Tibial artery (tissue), 4 donors: ENCODE measurements at places on chromosomes 3 and 15.

GRCh38 chr15:77025083-77025901, 30.4 kb downstream of the PSTPIP1 start:
- H3K36me3 ChIP-seq, result no peaks in the 10 kb centered on the region
- no peak overlapping the region for H3K27ac ChIP-seq
- DNase-seq, result no peak
- H3K27me3 ChIP-seq, result no peaks in the 10 kb centered on the region

DNA sequence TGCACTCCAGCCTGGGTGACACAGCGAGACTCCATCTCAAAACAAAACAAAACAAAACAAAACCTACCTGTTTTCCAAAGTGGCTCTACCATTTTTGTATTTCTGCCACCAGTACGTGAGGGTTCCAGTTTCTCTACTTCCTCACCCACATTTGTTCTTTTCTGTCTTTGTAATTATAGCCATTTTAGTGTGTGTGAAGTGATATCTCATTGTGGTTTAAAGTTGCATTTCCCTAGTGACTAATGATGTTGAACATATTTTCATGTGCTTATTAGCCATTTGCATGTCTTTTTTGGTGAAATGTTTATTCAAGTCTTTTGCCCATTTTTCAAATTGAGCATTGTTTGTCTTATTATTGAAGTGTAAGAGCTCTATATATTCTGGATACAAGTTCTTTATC, 50.7 kb downstream of the TRA2B start:
- H3K27ac ChIP-seq, result no peak overlapping the region
- no peak overlapping the region for H3K4me3 ChIP-seq
- no peak for DNase-seq
- H3K4me1 ChIP-seq, result no peaks in the 10 kb centered on the region
- H3K36me3 ChIP-seq, result no peaks in the 10 kb centered on the region
- H3K27me3 ChIP-seq, result no peaks in the 10 kb centered on the region

DNA sequence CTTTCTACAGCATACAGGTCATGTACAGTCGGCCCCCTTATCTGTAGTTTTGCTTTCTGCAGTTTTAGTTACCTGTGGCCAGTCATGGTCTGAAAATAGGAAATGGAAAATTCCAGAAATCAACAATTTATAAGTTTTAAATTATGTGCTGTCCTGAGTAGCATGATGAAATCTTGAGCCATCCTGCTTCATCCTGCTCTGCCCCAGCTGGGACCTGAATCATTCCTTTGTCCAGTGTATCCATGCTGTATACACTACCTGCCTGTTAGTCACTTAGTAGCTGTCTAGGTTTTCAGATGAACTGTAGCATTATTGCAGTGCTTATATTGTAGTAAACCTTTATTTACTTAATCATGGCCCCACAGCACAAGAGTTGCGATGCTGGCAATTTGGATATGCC, 44.8 kb downstream of the AP4E1 start:
- H3K27me3 ChIP-seq, result no peaks in the 10 kb centered on the region
- no peaks in the 10 kb centered on the region for H3K4me1 ChIP-seq
- H3K36me3 ChIP-seq, result peaks cover 82% of the 10 kb centered on the region
- H3K4me3 ChIP-seq, result no peak overlapping the region
- no peak for DNase-seq

GRCh38 chr3:123755085-123755484, 129.0 kb downstream of the MYLK start:
- H3K27ac ChIP-seq, result no peak overlapping the region
- no peak overlapping the region for H3K4me3 ChIP-seq
- no peaks in the 10 kb centered on the region for H3K27me3 ChIP-seq
- H3K36me3 ChIP-seq, result no peaks in the 10 kb centered on the region
- DNase-seq, result no peak

GRCh38 chr15:58224068-58224467, 85.9 kb downstream of the AQP9 start:
- no peaks in the 10 kb centered on the region for H3K36me3 ChIP-seq
- DNase-seq, result no peak
- no peaks in the 10 kb centered on the region for H3K27me3 ChIP-seq
- H3K4me3 ChIP-seq, result no peak overlapping the region

DNA sequence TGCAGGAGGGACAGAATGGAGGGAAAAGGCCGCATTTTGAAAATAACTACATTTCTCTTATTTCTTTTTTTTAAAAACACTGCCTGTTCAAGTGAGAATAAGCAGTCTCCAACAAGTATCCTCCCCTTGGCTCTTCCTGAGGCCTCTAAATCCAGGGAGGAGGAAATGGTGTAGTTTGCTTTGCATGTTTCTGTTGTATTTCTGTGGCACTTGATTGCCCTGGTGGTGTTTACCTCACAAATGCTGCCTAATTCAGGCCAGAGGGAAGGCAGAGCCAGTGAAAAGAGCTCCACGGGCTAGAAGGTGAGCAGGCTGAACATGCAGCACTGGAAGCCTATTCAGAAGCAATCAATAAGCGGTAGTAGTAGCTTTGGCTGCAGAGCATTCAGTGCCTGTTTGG, 149.3 kb upstream of the ATP11B start:
- no peak overlapping the region for H3K4me3 ChIP-seq
- no peak overlapping the region for H3K27ac ChIP-seq
- no peaks in the 10 kb centered on the region for H3K4me1 ChIP-seq
- DNase-seq, result no peak

GRCh38 chr3:41717641-41718040, 244.3 kb downstream of the ULK4 start:
- no peak for DNase-seq
- H3K4me3 ChIP-seq, result no peak overlapping the region
- H3K4me1 ChIP-seq, result no peaks in the 10 kb centered on the region
- H3K27ac ChIP-seq, result no peak overlapping the region
- H3K36me3 ChIP-seq, result no peaks in the 10 kb centered on the region

DNA sequence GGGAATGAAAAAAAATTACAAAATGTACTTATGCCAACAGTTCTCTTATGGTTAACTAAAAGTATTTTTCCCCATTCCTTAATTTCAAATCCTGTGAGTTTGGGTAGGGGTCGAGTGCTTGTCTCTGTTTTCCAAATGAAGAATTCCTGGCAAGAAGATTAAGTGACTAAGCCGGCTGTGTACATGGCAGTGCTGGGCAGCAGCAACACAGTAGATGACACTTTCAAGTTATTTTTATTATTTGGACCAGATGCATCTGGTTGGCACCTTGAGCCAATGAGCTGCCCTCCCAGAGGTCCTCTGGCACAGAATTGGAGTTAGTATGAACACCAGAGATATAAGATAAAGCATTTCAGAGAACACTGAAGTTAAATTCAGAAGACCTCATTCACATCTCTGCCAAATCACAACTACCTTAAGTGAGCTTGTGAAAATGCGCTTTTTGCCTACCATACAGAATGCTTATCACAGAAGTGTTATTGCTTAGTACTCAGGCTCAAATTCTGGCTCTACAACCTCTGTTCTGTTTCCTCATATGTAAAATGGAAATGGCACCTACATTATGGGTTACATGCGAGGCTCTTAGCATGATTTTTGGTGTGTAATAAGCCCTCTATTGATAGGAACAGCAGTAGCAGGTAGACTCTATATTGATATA, 256.9 kb downstream of the UBE2E2 start:
- no peak for DNase-seq
- H3K27ac ChIP-seq, result no peak overlapping the region
- H3K4me3 ChIP-seq, result no peak overlapping the region
- H3K4me1 ChIP-seq, result no peaks in the 10 kb centered on the region
- H3K27me3 ChIP-seq, result no peaks in the 10 kb centered on the region

GRCh38 chr3:14511623-14512280, 28.4 kb downstream of the GRIP2 start:
- H3K27me3 ChIP-seq, result peaks cover 25% of the 10 kb centered on the region
- H3K27ac ChIP-seq, result no peak overlapping the region
- peak; percentile 50 for DNase-seq
- no peaks in the 10 kb centered on the region for H3K36me3 ChIP-seq
- H3K4me3 ChIP-seq, result no peak overlapping the region
- no peaks in the 10 kb centered on the region for H3K4me1 ChIP-seq

DNA sequence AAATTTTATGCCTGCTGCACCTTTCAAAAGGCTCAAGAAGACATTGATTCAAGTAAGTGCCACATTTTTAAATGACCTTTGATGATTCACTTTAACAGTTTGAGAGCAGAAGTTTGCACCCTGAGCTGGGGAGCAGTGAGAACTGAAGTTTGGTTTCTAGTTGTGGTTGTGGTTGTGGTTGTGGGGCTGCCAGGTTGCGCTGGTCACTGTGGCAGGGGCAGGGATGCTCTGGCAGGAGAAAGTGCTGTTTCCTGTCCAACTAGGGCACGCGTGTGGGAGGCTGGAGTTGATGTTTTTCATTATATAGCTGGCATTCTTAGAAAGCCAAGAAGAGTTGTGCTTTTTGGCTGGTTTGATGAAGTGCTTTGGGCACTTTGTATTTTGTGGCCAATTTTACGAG, 339.7 kb upstream of the NR2F2 start:
- no peak for DNase-seq
- H3K4me1 ChIP-seq, result no peaks in the 10 kb centered on the region
- H3K27ac ChIP-seq, result no peak overlapping the region

DNA sequence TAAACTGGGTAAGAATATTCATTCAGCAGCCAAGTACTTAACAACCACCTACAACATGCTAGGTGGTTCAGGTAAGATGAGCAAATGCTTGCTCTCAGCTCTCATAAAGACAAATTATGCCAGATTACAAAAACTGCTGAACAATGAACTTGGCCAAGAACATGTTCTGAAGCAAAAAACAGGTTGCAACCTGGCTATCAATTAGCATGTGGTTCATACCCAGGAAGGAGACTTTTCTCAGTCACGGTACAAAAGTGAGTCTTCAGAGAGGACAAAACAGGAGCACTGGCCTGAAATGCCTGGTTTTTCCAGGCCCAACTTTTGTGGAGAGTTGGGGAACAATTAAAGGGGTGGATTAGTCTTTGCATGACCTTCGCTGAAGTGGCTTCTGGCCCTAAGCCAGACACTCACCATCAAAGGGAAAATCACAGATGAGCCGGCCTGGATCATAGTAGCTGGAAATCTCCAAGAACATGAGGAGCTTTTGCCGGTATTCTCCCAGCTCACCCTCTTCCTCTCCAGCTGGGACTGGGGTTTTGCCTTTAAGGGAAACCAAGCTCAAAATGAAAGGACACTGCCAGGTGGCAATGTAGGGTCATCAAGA, 7.6 kb upstream of the PLA2G4F start:
- peaks cover 95% of the 10 kb centered on the region for H3K36me3 ChIP-seq
- no peaks in the 10 kb centered on the region for H3K4me1 ChIP-seq
- peak; percentile 35 for DNase-seq
- H3K27me3 ChIP-seq, result no peaks in the 10 kb centered on the region

DNA sequence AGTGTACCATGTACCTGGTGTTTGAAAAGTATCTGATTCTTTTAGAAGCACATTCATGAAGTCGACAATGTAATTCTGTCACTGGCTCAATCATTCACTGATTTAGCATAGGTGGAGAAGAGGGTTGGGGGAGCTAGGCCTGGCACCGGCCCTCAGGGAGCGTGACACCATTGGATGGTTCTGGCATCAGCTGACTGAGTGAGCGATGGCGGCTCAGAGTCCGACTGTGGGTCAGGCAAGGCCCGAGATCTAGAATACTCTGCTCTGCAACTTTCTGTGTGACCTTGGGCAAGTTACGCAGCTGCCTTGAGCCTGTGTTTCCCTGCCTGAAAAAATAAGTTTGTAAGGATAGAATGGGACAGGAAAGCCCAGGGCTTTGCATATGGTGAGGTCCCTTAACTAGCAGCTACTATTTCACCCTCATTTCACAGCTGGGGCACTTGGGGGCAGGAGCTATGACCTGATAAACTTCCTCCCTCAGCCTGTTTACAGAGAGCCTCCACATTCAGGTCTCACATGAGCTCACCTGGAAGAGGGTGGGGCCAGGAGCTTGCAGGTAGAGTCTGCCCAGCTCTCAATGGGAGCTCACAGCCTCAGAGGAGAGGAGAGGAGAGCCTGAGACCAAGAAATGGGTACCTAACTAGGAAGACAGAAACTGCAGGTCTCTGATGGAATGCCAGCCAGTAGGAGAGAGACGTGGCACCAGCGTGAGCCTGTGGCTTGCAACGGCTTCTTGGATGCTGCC, 153.7 kb upstream of the TLE3 start:
- H3K27ac ChIP-seq, result no peak overlapping the region
- no peak for DNase-seq
- no peaks in the 10 kb centered on the region for H3K36me3 ChIP-seq
- no peaks in the 10 kb centered on the region for H3K4me1 ChIP-seq

DNA sequence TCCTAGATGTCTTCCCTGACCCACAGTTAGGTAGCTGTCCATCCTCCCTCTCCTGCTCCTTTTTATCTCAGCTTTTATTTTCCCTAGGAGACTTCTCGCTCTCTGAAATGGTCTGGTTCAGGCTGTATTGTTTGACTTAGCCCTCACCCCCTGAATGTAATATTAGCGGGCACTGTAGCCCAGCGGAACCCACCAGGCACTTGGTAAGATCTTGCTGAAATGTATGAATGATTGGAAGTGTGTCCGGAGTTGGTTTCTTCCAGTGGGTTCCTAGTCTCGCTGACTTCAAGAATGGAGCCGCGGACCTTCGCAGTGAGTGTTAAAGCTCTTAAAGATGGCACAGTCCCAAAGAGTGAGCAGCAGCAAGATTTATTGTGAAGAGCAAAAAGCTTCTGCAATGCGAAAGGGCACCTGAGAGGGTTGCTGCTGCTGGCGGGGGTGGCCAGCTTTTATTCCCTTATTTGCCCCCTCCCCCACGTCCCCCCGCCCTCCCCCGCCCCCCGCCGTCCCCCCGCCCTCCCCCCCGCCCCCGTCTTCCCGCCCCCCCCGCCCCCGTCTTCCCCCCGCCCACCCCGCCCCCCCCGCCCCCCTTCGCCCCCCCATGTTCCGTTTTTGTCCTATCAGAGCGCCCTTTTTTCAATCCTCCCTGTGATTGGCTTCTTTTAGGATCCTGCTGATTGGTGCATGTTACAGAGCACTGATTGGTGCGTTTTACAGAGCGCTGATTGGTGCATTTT, 694 bp upstream of the EEFSEC start:
- no peak for DNase-seq
- H3K36me3 ChIP-seq, result peaks cover 10% of the 10 kb centered on the region
- H3K4me1 ChIP-seq, result no peaks in the 10 kb centered on the region

DNA sequence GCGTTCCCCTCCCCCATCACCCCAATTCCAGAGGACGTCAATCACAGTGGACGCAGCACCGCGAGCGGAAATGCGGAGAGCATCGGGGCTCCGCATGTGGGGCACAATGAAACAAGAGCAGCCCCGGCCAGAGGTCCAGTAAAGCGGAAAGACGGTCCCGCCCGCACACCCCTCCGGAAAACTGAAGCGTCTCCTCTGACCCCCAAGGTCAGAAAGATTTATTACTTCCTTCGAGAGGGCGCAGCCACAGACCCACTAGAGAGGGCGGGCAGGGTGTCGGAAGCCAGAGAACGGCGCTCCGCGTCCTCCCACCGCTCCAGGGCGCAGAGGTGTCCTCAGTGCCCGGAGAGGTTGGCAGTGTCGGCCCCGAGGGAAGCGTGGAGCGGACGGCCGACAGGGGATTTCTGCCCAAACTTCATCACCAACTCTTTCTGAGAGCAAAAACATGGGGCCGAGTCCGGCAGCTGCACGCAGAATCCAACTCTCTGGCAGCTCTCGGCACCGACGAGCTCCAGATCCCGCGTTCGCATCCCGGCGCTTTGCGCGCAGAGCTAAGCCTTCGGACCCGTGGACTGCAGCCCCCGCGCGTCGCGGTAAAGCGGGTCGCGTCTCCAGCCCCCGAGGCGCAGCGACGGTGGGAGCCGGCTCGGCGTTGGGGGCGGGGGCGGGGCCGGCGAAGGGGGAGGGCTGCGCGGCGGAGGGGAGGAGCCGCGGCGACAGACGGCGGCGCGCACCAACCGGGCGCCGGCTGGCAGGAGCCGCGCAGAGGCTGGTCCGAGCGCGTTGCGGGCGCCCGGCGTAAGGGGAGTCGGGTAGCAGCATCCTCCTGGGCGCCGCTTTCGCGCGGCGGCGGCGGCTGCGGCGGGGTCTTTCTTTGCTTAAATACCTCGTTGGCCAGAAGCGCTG, at the start of gene CHST2:
Gene CHST2, plus strand, starts transcription at position 763 of the 906 bp plus-strand sequence. CDS start 1,046 bp downstream, outside the sequence.
- no peaks in the 10 kb centered on the region for H3K27me3 ChIP-seq
- H3K4me3 ChIP-seq, result peak within 1 kb of the TSS; percentile 58
- H3K4me1 ChIP-seq, result peaks cover 26% of the 10 kb centered on the region
- H3K36me3 ChIP-seq, result no peaks in the 10 kb centered on the region
